Uterus (tissue), 4 donors: ENCODE measurements at places on chromosomes 5 and 9. TPM values are rescaled to one million over a fixed set of nuclear protein-coding genes. Genes with fewer than 3 reads are reported as not detected.

DNA sequence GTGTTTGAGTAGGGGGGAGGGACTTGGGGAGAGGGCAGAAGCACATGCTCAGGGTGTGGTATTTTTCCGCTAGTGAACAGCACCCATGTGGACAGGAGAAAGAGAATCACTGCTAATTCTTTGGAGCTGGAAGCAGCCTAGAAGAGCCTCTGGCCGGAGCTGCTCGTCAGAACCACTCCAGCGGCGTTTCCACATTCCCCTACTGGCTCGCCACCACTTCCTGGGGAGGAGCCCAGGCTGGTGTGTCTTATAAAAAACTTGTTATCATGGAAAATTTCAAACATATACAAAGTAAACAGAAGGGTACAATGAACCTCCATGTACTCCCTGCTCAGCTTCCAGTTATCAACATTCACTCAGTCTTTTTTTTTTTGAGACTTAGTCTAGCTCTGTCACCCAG is 26.7 kb downstream of the LHX2 start:
- DNase-seq, result no peak

GRCh38 chr9:24073666-24074065 is 247.6 kb upstream of the ELAVL2 start:
- DNase-seq, result no peak

The ARHGEF39 gene
- total RNA-seq, result 3.6 TPM

DNA sequence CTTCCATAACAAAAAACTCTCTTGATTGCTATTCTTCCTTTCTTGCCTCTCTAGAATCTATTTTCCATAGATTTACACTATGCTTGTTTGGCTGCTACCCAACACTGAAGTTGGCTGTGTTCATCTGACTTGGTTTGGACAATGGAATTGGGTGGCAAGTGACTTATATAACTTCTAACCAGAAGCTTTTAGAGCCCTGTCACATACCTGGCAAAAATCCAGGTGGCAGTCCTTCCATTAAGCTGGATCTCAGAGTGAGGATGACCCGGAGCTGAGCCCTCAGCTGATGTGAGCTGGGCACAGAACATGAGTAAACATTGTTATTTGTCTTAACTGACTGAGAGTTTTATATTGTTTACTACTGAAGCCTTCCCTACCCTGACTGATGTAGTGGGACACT is 225.7 kb downstream of the TLR4 start:
- no peak for DNase-seq

The CCNI2 gene
- total RNA-seq, result not detected

DNA sequence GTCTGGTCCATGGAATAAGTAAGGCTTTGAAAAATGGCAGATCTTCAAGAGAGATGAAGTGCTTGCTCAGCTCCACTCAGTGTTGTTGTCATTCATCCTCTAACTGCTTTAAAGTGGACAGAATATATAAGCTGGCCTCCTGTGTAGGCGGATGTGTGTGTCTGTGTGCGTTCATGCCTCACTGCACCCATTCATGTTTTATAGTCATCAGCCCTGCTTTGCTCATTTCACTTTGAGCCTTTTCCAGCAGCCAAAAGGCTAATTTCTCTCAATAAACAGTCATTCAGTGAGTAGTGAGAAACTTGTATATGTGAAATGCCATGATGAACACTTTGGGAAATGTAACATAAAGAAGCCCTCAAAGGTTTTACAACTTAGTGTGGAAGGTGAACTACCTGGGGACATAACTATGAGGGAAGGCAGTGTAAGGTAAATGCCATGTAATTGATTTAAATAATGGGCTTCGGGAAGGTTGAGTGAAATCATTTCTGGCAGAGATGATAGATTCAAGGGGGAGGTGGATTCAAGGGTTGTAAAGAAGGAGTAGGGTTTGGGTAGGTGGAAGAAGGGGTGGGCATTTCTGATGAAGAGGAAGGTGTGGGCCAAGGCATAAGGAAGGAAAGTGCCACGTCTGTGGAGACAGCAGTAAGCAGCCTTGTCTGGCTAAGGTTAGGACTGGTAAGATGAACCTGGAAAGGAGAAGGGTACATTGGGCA is 15.7 kb downstream of the TTC23L start:
- no peak for DNase-seq

The MYMK gene
- total RNA-seq, result not detected

DNA sequence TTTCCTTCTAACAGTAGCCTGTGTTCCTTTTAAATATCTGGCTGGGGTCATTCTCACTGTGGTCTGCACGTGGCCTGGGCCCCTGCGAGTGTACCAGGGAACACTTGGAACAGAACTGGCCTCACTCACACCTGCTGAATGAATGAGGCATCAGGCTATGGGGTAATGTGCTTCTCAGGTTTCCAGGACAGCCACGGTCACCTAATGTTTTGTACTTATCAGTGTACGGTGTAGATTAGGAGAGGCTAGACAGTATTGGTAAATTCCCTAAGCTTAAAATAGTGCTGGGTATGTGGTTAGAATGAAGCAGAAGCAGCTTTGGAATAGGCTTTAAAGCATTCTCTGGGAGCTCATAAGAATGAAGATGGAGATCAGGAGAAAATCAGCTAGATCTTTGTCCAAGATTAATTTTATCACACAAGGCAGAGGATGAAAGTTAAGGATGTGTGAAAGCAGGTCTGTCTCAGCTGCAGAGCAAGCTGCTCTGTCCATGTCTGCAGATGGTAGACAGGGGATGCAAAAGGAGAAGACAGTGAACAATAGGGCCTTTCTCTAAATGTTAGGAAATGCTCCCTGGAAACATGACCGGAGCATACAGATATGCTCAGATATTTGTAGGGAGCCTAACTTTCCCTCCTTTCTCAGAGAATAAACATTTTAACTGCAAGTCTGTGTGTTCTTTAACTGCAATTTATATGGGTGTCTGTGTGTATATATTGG is 267.5 kb downstream of the NR3C1 start:
- DNase-seq, result no peak

The ARID3C gene
- total RNA-seq, result 0.35 TPM

DNA sequence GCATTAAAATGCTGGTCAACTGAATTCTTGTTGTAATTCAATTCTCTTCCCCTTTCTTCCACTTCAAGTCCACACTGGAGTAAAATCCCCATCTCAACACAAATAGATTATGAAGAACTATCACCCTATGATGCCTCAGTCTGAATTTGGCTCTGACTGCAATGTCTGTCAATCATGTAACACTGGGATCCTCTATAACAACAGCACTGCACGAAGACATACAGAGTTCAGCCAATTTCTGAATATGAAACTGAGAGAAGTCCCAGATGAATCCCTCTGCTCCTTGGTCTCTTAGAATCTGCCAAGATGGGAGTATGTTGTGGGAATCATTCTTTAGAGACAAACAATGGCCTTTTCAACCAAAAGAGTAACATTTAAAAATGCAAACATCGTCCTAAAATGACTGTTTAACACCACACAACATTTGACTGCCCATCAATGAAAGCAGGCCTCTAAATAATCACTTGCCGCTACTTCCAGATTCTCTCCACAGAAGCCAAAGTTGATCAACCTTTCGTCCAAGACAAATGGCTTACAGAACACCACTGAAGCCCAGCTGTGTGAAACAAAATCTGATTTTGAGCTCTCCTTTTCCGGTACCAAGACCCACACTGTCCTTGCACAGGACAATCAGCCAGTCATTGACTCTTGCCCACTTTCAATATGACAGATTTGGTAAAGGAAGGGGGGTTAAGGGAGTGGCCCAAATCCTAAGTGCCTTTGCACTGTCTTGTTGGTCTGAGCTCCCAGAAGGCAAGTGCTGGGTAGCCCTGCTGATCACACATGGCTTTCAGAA is 258.0 kb downstream of the EBF1 start:
- no peak for DNase-seq

The PCDHB10 gene
- total RNA-seq, result 2.6 TPM

GRCh38 chr5:115470921-115471320 is 73.7 kb downstream of the FEM1C start:
- DNase-seq, result no peak

DNA sequence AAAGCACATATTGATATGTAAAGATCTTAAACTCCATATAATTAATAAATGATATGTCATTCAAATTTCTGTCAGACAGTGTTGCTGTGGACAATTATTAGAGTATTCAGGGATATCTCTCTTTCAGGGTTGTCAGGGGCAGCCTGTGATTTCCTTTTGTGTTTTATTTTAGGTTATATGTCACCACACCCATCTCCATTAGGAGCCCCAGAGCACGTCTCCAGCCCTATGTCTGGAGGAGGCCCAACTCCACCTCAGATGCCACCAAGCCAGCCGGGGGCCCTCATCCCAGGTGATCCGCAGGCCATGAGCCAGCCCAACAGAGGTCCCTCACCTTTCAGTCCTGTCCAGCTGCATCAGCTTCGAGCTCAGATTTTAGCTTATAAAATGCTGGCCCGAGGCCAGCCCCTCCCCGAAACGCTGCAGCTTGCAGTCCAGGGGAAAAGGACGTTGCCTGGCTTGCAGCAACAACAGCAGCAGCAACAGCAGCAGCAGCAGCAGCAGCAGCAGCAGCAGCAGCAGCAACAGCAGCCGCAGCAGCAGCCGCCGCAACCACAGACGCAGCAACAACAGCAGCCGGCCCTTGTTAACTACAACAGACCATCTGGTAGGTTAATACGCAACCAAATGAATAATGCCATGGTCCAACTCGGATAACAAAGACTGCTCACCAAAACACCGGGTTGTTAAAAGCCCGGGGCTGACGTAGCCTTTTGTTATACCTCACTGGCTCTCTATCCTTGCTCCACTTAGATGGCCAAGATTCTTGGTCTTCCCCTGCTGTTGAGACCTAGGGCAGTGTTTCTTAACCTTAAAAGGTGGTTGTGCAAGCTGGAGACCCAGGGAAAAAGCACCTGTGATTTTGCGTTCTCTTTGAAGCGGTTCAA is 24.4 kb downstream of the SMARCA2 start:
- DNase-seq, result no peak

DNA sequence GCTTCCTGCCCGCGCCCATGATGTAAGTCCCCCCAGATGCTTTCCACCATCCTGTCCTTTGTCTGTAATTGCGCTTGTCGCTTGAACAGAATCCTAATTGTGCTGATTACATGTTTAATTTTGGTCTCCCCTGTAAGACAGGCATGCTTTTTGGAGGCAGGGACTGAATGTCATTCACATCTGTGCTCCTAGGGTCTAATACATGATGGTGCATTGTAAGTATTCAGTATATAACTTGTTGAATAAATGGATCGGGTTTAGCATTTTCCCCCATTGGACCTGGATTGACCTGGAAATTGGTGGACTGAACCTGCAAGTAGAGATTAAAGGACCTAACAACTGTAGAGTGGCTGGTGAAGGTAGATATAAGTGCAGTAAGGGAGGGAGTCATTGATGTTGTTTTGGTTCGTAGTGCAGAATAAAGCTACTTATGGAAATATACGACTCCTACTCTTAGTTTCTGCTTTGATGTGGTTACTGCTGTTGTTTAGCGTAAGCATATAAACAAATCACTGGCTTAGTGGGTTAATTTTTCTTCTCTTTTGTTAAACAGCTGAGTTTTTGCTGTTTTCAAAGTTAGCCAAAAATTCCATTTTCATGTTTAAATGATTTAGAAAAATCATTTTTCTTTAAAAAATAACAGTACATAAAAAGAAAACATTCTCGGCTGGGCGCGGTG is 57.3 kb downstream of the TRIO start:
- DNase-seq, result no peak

GRCh38 chr5:160427607-160428006 is 6.0 kb downstream of the PTTG1 start:
- DNase-seq, result no peak

The PAM gene
- 101 TPM for total RNA-seq
